ENCODE measurements at places on chromosomes 11 and 22.

- DNase-seq, result no peak
Measured at GRCh38 chr22:41240377-41241132, at the start of gene CHADL. Gene CHADL, minus strand, starts transcription at chr22:41240931. Its CDS starts 50 bp downstream, at chr22:41240881.

- DNase-seq, result no peak
Measured at GRCh38 chr22:33232071-33232470, 173.9 kb upstream of the SYN3 start.

DNA sequence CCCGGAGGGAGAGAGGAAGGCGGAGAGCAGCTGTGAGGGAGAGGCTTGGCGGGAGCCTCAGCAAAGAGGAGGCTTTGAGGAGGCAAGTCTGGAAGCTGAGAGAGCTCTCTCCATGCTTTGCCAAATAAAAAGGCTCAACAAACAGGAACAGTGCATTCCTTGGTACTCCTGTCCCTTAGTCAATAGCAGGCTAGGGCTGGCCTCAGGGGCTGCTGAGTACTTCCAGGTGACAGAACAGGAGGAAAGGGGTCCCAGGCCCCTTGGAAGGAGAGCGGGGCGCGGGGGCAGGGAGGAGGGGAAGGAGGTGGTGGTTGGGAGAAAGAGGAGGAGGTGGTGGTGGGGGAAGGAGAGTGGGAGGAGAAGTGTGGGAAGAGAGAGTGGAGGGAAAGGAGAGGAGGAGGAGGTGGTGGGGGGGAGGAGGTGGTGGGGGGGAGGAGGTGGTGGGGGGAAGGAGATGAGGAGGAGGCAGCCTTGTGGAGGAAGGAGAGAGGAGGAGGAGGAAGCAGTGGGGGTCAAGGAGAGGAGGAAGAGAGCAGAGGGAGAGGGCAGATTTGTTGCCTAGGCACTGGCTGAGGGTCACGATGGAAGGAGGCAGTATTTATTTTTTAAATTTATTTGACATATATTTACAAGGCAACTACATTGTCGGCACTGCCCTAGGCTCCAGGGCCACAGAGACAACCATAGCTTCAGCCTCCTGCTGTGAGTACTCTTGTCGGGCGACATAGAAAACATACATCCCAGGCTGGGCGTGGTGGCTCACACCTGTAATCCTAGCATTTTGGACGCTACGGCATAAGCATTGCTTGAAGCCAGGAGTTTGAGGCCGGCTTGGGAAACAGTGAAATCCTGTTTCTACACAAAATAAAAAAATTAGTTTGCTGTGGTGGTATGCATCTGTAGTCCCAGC, 74.2 kb upstream of the ZBED5 start:
- no peak for DNase-seq

- DNase-seq, result no peak
Measured at GRCh38 chr11:29816359-29816758, 200.5 kb downstream of the KCNA4 start.
